ENCODE measurements at places on chromosomes 6 and 20. TPM values are rescaled to one million over a fixed set of nuclear protein-coding genes. Genes with fewer than 3 reads are reported as not detected.

DNA sequence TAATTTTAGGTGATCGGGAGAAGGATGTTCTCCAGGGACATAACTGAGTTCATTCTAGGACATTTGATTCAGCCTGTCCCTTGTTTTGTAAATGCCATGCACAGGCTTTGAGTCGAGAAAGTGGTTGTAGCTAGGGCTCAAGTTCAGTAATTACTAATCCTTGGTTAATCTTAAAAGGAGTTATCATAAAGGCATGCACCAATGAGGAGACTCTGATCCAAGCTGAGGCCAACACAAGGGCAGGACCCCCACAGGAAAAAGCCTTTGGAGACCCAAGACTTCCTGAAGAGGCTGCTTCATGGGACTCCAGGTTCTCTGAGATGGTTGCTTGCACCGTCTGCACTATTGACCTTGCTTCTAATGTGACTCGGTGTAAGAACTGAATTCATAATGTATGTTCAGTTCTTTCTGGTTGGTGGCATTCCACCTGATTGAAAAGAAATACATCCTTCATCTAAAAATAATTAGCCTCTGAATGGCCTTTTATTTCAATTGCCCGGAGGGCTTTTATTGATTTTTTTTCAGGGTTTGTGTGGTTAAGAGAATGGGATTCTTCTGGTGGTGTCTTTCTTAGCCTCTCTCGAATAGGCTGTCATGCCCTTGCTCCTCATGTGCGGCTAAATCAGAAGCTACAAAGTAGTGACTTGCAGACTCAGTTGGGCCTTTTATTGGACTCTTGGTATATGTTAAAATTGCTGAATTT is 201.7 kb upstream of the PLCB4 start:
- no peak overlapping the region for H3K27ac ChIP-seq
- no peak overlapping the region for H3K4me3 ChIP-seq
- no peaks in the 10 kb centered on the region for H3K4me1 ChIP-seq
- H3K36me3 ChIP-seq: no peaks in the 10 kb centered on the region
- no peaks in the 10 kb centered on the region for H3K27me3 ChIP-seq

DNA sequence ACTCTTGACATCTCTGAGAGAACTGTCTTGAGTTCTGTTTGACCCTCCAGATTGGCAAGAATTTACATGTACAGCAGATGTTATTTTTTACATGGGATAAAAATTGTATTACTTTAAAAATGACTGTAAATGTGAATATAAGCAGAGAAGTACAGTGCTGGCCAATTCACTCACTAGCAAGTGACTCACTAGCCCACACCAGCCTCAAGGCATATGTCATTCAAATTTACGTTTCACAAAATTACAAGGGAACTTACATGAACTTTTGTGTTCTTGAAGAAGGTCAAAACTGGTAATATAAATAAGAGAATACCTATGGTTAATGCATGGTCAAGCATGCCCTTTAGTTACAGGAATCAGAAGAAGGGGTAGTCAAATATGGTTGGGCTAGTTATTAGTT is 54.0 kb upstream of the HMGCLL1 start:
- no peaks in the 10 kb centered on the region for H3K27me3 ChIP-seq
- H3K4me1 ChIP-seq: no peaks in the 10 kb centered on the region
- no peak overlapping the region for H3K27ac ChIP-seq
- H3K4me3 ChIP-seq: no peak overlapping the region
- no peaks in the 10 kb centered on the region for H3K36me3 ChIP-seq
- no peak for DNase-seq

DNA sequence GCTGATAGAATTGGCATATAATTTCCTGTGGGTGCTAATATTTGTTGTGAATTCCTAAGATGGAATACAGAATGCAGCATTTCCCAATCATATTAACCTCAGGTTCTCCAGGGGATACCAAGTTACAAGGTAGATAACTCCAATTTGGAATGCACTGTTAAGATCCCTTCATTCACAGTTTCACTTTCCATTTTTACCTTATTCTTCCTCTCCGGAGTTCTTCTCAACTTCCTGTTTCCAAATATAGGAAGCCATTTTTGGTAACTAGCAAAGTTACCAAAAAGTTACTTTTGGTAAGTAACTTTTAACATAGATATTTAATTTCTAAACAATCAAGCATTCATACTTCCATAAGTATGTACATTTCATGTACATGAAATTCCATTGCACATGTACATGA is 63.5 kb upstream of the PHACTR2 start:
- no peak for DNase-seq
- no peak overlapping the region for H3K27ac ChIP-seq
- peak overlapping the region; percentile 38 for H3K4me3 ChIP-seq
- H3K27me3 ChIP-seq: no peaks in the 10 kb centered on the region

DNA sequence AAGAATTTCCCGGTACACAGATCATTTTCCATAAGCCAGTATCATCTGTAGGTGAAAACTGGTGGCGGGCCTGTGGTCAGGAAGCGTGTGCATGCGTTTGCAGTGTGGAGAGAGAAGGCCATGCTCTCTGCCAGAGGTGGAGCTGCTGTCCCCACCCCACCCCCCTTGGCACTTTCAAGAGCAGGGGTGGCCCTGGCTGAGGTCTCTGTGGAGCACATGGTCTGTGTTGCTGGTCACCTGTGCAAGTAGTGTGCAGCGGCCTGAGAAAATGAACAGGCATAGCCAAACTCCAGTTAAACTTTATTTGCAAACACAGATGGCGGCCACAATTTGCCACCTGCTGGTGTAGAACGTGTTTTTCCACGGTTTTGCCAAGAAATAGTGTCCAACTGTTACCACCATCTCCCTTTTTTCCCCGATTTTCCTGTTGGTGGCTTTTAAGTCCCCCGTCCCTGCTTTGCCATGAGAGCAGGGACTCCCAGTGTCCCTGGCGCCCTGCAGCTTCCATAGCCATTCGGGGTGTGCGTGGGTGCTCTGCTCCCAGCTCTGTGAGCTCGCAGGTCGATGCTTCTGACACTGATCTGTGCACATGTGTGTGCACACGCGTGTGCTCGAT is 2.5 kb downstream of the ADRM1 start:
- H3K36me3 ChIP-seq: peaks cover 35% of the 10 kb centered on the region
- H3K27me3 ChIP-seq: no peaks in the 10 kb centered on the region
- peak overlapping the region; percentile 28 for H3K4me3 ChIP-seq

DNA sequence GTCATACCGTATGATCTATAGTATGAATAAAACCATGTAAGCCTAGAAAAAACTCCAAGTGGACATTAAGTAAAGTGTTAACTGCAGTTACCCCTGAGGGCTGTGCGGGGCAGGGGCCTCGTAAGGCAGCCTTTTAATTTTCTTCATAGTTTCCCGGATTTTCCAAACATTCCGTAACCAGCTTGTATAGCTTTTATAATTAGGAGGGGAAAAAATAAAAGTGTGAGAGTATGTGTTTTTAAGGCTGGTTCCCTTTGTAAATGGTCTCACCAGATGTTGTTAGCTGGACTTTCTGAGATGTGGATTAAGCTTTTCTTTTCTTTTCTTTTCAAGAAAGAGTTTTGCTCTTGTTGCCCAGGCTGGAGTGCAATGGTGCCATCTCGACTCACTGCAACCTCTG is 7.0 kb downstream of the KIAA1755 start:
- H3K4me1 ChIP-seq: no peaks in the 10 kb centered on the region
- H3K36me3 ChIP-seq: no peaks in the 10 kb centered on the region

DNA sequence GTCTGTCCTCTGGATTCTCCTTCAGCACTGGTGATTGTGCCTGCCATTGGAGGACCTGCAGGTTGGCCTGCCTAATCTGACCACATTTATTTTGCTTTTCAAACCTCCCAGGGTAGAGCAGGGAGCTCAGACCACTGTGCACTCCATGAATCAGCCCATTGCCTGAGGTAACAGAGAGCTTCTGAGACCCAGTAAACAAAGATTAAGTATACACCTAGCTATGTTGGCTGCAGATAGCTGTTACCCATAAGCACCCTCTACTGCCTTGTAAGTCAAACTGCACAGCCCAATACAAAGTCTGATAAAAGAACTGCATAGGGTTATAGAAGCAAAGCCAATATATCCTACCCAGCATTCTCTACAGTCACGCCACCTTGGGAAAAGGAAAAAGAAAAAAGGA is 338.7 kb downstream of the HTR1B start:
- H3K27me3 ChIP-seq: no peaks in the 10 kb centered on the region
- no peak for DNase-seq
- no peaks in the 10 kb centered on the region for H3K36me3 ChIP-seq
- H3K4me1 ChIP-seq: no peaks in the 10 kb centered on the region

DNA sequence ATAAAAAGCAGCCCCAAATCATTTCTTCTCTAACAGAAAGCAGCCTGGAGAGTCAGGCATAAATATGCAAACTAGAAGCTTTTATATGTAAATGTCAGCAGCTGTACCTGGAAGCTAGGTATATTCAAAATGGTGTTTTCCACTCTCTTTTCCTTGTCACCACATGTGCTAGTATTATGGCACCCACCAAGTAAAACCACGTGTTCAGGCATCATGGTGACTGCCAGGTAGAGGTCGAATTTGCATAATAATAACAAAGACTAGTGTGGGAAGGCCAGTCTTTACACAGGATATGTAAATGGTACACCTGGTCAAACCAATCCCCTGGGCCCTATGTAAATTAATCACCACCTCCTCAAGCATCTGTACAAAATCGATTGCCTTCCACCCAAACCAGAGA is 124.0 kb downstream of the MMUT start:
- no peak overlapping the region for H3K27ac ChIP-seq
- H3K27me3 ChIP-seq: peaks cover 4% of the 10 kb centered on the region
- no peaks in the 10 kb centered on the region for H3K36me3 ChIP-seq
- no peak overlapping the region for H3K4me3 ChIP-seq

- peaks cover 6% of the 10 kb centered on the region for H3K27me3 ChIP-seq
- no peak for DNase-seq
- H3K4me3 ChIP-seq: no peak overlapping the region
- H3K4me1 ChIP-seq: peaks cover 2% of the 10 kb centered on the region
These were observed 97.8 kb upstream of the PMEPA1 start for GRCh38 chr20:57807401-57808263.

- no peaks in the 10 kb centered on the region for H3K36me3 ChIP-seq
- H3K4me3 ChIP-seq: no peak overlapping the region
- DNase-seq: no peak
- H3K27ac ChIP-seq: no peak overlapping the region
These were observed 71.3 kb upstream of the TOX2 start for GRCh38 chr20:43843096-43843964.

DNA sequence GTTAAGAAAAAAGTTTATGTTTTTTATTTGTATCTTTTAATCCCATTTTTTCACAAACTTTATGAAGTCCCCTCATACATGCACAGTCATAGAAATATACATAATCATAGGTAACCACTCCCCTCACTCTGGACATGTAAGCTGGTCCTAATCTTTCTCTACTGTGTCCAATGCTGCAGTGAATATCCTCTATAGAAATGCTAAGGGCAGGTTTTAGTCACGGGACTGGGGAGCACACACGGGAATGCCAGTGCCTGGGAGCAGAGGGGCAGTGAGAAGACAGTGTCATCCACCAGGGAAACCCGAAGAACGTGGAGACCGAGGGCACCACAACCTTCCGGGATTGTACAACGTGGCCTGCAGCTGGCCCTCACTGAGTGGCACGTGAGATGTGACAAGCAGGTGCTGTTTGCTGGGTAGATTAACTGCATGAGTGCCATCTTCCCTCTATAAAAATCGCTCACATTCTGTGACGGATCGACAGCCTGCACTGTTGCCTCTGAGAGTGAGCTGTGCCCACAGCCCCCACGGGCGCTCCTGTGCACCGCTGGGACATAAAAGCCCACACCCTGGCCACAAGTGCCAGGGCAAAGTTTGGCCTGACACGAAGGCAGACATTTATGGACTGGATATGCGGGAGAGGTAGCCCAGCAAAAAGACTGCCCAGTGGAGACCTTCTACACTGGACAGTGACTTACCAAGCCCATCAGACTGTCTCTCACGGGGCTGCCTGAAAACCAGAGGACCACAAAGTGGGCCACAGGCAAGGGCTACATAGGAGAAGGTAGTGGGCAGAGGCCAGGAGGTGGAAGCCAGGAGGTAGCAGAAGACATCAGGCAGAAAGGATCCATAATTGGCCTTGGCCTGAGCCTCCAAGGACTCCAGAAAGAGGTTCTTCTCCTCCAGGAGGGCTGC is 63.2 kb downstream of the FGD2 start:
- peaks cover 18% of the 10 kb centered on the region for H3K4me1 ChIP-seq
- no peak overlapping the region for H3K4me3 ChIP-seq
- no peaks in the 10 kb centered on the region for H3K36me3 ChIP-seq

DNA sequence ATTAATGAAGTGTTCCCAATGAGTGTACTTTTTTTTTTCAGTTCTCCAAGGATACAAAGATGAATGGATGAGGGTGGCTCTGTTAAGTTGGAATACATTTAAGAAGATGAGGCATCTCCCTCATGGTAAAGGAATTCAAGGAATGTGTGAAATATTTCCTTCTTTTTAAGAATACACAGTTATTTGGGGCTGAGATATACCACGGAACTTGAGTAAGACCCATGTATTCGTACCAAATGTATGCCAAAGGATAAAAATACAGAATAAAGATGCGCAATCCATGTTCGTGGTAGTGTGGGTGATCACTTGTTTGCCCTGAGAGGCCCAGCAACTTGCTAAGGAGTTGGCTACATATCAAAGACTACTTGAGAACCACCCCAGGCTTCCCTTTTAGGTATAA is 164.2 kb upstream of the TCF21 start:
- H3K27ac ChIP-seq: no peak overlapping the region
- DNase-seq: no peak
- H3K4me1 ChIP-seq: no peaks in the 10 kb centered on the region
- H3K4me3 ChIP-seq: no peak overlapping the region
- H3K27me3 ChIP-seq: peaks cover 5% of the 10 kb centered on the region

DNA sequence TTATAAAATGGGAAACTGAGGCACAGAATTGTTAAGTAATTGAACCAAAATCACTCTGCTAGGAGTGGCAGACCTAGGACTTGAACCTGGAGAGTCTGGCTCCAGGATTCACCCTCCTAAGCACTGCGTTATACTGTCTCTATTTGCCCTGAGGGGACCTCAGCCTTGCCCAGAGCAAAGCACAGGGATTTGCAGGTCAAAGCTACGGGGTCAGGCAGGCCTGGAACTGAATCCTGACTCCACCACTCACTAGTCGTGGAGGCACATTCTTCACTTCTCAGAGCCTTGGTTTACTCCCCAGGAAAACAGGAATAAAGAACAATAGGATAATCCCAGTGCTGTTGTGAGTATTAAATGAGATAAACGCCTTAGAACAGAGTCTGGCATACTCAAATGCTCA is 19.4 kb downstream of the KCNK15 start:
- peaks cover 3% of the 10 kb centered on the region for H3K4me1 ChIP-seq
- no peak overlapping the region for H3K4me3 ChIP-seq
- no peak overlapping the region for H3K27ac ChIP-seq
- H3K36me3 ChIP-seq: no peaks in the 10 kb centered on the region
- no peak for DNase-seq
- peaks cover 17% of the 10 kb centered on the region for H3K27me3 ChIP-seq

The BPHL gene
- 13.5 TPM for polyA plus RNA-seq

The MCHR2 gene
- polyA plus RNA-seq: not detected

The KIF13A gene
- not detected for polyA plus RNA-seq

The C6orf132 gene
- not detected for polyA plus RNA-seq

The PARD6B gene
- polyA plus RNA-seq: 1.4 TPM

The RSPO3 gene
- not detected for polyA plus RNA-seq

The PRRT1 gene
- polyA plus RNA-seq: 1.2 TPM

The CST2 gene
- polyA plus RNA-seq: not detected

The BACH2 gene
- polyA plus RNA-seq: 21.7 TPM

Measured in naive thymus-derived CD8-positive, alpha-beta T cell (primary cell).